NCI-H1436 treated with DMSO at 0.1 percent for 48 hours (cell line): ENCODE measurements at places on chromosomes 5 and 9.

DNA sequence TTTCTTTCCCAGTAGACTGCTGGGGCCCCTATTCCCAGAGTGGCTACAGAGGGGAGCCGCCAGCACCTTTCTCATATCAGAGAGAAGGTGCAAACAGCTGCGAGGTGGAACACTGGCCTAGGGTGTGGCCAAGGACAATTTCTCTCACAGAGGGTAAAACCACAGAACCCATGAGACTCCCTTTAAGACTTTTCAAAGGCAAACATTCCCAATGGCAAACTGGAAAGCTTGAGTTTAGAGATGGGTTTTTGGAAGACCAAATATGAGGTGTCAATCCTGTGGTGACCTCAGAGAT lies 335.1 kb upstream of the PIK3R1 start:
- DNase-seq: no peak

GRCh38 chr5:115490596-115490995 lies 54.0 kb downstream of the FEM1C start:
- DNase-seq: no peak

GRCh38 chr5:154498994-154499393 lies 21.0 kb upstream of the HAND1 start:
- DNase-seq: no peak

- no peak for DNase-seq
These were observed 167.6 kb upstream of the WWC1 start for GRCh38 chr5:168123631-168124528.

GRCh38 chr5:112787261-112787660 lies 49.6 kb downstream of the APC start:
- no peak for DNase-seq

GRCh38 chr9:110255463-110256379 lies 586 bp downstream of the TXN start:
- DNase-seq: no peak

- no peak for DNase-seq
These were observed 9.0 kb upstream of the CATSPER3 start for GRCh38 chr5:134958755-134959154.

GRCh38 chr5:115941051-115941675 lies 21.1 kb upstream of the LVRN start:
- no peak for DNase-seq

GRCh38 chr5:156119692-156120091 lies 207.3 kb upstream of the SGCD start:
- no peak for DNase-seq

DNA sequence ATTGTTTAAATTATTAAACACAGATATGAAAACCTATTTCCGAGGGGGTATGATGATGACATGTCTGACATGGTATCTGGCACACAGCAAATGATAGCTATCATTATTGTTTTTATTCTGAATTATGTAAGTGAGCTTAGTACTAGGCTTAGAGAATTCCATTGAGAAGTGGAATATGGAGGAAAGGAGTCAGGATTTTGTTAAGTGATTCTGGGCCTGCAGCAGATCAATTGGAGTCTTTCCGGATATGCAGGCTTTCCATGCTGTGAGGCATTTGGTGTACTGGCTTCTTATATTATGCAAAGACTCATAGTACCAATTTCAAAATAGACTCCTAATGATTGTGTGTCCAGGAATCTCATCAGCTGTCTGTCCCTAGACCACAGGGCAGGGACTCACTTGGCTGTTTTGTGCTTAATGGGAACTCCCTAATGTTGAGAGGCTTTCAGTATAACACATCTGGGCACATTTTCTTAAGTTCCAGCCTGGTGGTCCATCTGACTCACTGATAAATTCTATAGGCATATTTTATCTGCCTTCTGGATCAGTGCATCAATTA lies 180.0 kb upstream of the KLF9 start:
- DNase-seq: no peak

DNA sequence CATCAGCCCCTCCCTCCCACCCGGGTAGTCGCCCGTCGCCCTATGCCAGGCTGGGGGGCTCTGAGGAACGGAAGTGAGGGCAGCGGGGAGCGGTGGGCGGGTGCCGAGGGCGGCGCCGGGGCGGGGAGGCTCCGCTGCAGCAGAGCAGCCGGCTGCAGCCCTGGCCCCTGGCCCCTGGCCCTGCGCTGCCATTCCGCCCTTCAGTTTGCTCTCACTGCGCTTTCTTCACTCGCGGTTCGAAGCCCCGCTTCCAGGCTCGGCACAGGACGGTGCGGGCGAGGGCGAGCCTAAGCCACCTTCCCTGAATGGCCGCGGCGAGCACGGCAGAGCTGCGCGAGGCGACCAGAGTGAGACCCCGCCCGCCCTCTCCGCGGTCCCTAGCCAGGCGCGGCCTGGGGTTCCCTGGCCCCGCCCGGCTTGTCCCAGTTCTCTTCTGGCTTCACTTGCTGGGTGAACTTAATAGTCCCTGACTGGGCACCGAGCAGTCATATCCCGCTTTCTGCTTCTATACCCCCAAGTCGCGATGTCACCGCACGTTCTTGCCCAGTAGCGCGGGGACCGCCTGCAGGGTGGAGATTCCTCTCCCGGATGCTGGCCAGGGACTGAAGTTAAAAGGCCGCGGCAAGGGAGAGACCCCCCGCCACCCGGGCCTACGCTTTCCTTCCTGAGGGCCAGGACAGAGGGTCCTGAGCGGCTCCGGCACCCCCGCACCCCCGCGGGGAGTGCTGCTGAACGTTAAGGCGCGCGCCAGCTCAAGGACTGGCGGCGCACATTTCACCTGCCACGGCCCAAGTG lies 623 bp upstream of the TRIM36 start:
- no peak for DNase-seq

GRCh38 chr9:21153336-21154017 lies 11.8 kb upstream of the IFNW1 start:
- DNase-seq: no peak

DNA sequence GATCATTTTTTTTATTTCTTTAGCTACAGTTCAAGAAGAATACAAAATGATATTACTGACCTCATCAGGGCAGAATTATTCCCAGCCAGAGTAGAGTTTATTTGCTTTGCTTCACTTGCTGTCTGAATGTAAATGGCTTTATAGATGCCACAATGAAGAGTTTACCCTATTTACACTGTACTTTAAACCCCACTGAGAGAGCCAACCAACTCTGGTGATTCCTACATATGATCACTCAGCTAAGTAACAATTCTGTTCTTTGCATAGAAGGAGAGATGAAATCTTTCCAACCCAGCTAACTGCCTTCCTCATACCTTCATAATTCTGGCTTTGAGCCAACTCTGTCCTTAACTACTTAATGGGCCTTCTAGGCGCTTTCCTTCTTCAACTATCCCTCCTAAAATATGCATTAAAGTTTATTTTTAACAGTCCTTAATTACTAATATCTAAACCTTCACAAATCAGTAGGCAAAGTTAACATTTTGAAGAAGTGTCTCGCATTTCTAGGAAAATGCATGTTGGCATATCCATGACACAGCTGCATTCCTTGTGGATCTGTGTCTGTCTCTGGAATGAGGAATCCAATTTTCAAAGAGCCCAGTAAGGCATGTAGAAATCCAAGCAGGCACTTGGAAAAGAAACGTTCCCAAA lies 284.8 kb upstream of the GRAMD2B start:
- DNase-seq: no peak

GRCh38 chr5:80540691-80541090 lies 29.4 kb downstream of the ANKRD34B start:
- no peak for DNase-seq

DNA sequence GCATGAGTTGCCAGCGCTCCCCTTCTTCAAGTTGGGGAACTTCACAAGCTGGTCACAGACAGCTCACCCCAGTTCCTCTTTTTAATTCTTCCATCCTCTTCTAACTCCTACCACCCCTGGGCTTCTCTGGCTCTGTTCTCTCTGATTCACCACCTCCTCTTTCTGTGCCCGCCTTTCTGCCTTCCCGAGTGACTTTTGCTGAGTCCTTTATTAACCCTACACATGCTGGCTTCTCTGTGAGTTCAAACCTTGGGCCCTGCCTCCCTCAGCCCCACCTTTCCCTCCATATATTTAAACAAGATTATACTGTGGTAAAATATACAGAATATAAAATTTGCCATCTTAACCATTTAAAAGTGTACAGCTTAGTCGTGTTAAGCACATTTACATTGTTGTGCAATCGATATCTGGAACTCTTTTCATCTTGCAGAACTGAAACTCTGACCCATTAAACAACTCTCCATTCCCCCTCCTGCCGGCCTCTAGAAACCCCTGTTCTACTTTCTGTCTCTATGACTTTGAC lies 32.0 kb downstream of the SLC46A2 start:
- no peak for DNase-seq
